ENCODE measurements at places on chromosomes 12 and 14. TPM values are rescaled to one million over a fixed set of nuclear protein-coding genes. Genes with fewer than 3 reads are reported as not detected.

RERGL gene
- total RNA-seq: not detected

KCNJ8 gene
- not detected for total RNA-seq

ANKRD33 gene
- total RNA-seq: not detected

PRKAB1 gene
- total RNA-seq: 17.4 TPM

DBX2 gene
- not detected for total RNA-seq

MUCL1 gene
- not detected for total RNA-seq

SLC38A4 gene
- total RNA-seq: 0.08 TPM

CCDC175 gene
- 0.34 TPM for total RNA-seq

PLEKHD1 gene
- not detected for total RNA-seq

CLEC4C gene
- total RNA-seq: not detected

DDN gene
- total RNA-seq: 0.66 TPM

PDZRN4 gene
- total RNA-seq: not detected

GARIN6 gene
- not detected for total RNA-seq
